NCI-H1092 treated with DMSO at 0.1 percent for 48 hours (cell line): ENCODE measurements at places on chromosomes 13 and 19.
A peak's percentile ranks its signal among the peaks of the same experiment; 100 is the strongest.

- no peak for DNase-seq
Observed at GRCh38 chr19:40144947-40145748, 46.1 kb upstream of the MAP3K10 start.

DNA sequence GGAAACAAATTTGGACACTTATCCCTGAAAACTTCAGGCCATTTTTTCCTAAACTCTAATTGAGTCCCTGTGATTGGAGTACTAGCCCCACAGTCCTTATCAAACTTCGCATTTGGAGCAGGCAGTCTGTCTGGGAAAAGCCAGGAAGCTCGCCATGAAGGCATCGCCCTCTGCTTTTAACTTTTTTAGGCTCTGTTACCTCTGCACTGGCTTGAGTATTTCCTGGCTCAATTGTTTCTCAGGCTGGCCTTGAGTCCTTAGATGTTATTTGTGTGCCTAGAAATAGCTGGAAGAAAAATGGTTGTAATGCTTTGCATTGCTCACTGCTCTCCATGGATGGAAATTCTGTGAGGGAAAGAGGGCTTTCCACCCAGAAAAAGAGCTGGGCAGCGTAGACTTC is 24.2 kb downstream of the ACTN4 start:
- no peak for DNase-seq

DNA sequence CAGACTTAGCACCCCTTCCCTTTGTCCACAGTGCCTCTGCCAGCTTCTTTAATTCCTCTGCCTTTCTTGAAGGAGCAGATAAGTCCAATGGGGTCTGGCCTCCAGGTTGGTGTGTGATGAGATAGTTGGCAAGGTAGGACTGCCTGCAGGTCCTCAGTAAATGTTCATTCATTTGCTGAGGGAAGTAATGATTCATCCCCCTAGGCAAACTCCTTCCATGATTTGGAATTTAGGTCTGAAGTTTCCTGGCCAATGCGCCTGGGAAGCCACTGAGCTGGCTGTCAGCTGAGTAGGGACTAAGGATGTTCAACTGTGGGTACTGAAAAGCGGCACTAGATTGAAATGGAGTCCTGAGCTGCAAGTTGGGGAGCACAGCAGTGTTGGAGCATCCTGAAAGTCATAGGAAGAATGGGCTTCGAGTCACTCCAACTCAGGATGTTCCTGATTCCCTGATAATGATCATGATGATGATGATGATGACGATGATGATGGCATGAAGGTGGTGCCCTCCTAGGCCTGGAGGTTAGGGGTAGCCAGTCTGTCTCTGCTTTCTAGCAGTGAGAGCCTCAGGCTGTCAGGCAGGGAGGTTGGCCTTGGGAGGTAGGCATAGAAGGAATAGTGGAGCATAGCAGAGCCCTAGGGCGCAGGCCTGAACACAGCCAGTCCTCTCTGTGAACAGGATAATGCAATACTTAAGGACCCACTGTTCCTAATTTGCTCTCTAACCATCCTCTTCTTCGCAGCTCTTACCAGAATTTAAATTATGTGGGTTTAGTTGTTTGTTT is 44.7 kb downstream of the COL4A2 start:
- DNase-seq: no peak

- DNase-seq: no peak
Observed at GRCh38 chr19:23313196-23313595, 63.0 kb upstream of the ZNF724 start.

GRCh38 chr19:32232449-32232848 is 113.0 kb upstream of the ZNF507 start:
- DNase-seq: no peak

- no peak for DNase-seq
Observed at GRCh38 chr19:8108560-8109445, 40.6 kb downstream of the FBN3 start.

DNA sequence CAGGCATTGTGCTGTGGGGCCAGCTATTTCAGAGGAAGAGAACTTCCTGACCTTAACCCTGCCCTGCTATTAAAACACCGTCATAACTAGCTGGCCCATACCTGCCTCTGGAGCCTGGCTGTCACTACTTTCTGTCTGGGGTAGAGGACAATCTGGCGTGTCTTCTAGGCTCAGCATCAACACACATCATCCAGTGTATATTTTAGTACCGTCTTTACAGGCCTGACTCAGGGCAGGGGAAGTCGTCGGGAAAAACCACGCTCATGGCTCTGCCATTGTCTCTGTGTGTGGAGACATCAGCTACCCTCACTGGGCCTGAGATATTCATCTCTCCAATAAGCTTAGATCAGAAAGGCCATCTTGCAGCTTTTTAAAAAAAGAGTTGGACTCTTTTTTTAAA is 151.1 kb downstream of the KATNAL1 start:
- DNase-seq: no peak

- DNase-seq: no peak
Observed at GRCh38 chr19:57071444-57071843, 48.3 kb upstream of the USP29 start.

DNA sequence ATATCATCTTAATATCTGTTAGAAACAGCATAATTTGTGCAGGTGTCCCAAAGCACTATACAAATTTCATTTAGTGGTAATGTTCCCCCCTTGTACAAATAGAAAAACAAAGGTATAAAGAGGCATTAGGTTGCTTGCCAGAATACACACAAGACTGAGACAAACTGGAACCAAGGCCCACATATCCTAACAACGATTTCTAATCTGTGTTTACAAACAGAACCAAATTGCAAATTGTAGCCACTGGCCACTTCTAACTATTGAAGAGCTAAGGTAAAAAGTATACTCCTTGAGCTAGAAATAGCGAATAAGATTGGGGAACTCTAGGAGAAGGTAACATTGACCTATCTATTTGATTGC is 526.1 kb downstream of the KLF12 start:
- peak; percentile 78 for DNase-seq

GRCh38 chr13:59747529-59747928 is 416.2 kb downstream of the DIAPH3 start:
- no peak for DNase-seq

DNA sequence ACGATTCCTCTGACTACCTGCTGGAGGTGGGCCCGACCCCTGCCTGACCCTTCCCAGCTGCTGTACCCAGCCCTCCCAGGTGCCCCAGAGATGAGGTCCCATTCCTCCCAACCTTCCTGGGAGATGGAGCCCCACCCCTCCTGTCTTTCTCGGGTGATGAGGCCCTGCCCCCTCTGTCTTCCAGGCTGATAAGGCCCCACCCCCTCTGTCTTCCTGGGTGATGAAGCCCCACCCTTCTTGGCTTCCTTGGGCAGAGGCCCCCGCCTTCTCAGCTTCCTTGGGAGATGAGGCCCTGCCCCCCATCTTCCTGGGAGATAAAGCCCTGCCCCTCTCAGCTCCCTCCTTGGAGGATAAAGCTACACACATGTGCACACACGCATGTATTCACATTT is 47.9 kb downstream of the CERS4 start:
- no peak for DNase-seq

- no peak for DNase-seq
Observed at GRCh38 chr13:49220856-49221589, 885 bp downstream of the MLNR start.

DNA sequence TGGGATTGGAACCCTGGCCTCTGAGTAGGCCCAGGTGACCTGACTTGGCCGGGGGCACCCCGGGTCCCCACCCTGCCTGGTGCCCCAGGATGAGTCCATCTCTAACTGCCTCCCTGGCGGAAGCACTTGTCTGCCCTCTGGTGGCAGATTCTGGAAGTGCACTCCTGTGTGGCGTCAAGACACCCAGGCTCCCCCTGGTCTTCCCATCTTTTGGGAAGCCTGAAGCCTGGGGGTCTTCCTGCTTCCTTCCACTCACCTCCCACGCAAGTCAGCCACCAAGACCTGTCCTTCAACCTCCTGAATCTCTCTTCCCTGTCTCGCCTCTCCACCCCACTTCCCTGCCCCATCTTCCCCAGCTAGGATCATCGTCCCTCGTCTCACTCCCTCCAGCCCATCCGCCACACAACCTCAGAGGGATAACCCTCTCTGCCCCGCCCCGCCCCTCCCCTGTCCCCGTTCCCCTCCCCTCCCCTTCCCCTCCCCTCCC is 7.4 kb downstream of the RABAC1 start:
- peak; percentile 47 for DNase-seq

DNA sequence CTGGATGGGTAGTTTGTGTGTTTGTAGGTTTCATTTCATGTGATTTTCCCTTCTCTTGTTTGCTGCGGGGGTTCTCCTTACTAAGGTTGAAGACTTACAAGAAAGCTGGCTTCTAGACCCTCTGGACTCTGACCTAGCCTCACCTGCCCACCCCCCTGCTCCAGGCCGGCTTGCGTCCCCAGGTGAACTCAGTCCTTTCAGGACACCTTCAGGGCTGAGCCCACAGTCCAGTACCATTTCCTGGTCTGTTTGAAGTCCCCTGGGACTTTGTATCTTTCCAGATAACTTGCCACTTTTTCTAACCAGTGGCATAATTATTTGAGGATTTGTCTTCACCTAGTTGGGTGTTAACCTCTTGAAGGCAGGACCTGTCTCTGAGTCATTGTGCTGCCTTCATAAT is 51.3 kb upstream of the MCF2L start:
- no peak for DNase-seq

DNA sequence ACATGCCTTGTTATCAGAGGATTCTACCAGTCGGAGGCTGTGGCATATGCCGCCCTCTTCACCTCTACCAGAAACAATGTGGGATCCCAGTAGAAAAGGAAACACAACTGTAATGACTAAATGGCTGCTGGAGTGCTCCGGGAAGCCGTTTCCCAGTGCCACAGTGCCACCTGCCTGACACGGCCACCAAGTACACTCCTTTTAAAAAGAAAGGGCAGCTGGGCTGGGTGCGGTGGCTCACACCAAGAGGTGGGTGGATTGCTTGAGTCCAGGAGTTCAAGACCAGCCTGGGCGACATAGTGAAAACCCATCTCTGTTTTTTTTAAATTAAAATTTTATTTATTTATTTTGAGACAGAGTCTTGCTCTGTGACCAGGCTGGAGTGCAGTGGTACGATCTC is 67.3 kb downstream of the TRPM4 start:
- DNase-seq: peak; percentile 52

- no peak for DNase-seq
Observed at GRCh38 chr19:19304186-19304965, 15.9 kb downstream of the SUGP1 start.

DNA sequence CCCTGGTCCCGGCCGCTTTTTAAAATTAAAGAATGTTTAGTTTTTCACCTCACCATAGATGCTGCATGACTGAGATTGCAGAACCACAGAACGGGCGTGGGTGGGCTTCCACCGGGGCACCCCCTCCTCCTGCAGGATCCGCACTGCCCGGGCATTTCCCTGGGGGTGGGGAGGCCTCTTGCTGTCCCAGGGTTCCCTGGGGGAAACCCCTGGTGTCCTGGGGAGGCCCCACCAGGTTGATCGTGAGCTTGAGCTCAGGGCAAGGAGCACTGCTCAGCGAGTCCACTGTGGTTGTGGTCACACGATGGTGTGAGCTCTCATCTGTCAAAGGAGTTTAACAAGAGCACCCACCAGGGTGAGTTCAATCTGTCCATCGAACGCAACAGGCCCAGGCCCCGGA is 11.4 kb upstream of the TCF3 start:
- no peak for DNase-seq

GRCh38 chr13:28820099-28821051 is at the start of gene MTUS2:
Gene MTUS2 (plus strand): TSS chr13:28820339.
- peak; percentile 43 for DNase-seq
